GM19239 (cell line): ENCODE measurements at places on chromosomes 7 and 10.

DNA sequence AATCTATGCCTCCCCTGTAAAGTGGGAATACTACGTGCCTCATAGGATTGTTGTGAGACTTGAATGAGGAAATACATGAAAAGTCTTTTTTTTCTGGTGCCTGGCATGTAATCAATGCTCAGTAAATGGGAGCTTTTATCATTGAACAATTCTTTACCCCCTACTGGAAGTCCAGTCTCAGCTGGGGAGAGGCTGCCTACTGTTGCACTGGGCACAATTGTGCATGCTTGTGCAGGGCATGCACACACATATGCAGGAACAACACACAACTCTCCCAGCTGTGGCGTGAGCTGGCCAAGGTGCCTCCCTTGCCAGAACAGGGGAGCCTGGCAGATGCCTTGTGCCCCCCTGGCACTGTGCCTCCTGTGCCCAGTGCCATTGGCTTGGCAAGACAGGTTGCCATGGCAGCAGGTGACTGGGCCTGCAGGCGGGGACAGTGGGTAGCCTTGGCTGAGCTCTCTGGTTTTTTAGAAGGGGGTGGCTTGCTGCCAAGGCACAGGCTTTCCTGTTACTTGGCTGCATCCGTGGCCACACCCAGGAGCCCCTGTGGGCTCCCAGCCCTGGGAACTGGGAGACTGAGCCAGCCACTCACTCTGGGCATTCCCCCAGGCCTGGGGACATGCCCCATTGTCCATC lies 16.1 kb upstream of the PALD1 start:
- DNase-seq, result no peak

DNA sequence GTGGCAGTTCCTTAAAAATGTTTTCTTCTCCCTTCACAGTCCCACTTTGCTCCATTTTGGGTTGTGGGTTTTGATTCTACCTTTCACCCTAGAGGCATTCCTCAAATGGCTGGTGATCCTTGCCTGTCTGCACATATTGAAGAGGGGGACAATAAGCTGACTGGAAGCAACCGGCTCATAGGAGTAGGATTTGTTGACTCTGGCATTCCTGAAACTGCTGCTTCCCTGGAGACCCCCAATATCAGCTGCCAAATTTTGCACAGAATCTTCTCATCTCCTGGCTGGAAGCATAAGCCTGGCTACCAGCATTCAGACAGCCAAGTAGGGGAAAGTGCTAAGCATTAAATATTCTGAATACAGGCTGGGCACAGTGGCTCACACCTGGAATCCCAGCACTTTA lies 53.7 kb downstream of the KIF5B start:
- DNase-seq, result no peak

GRCh38 chr10:103021150-103021899 lies 103.2 kb downstream of the CNNM2 start:
- DNase-seq, result no peak

- no peak for DNase-seq
These were observed 168.1 kb downstream of the ARID5B start for GRCh38 chr10:62069452-62070178.

- DNase-seq, result no peak
These were observed 500.1 kb upstream of the KLF6 start for GRCh38 chr10:4285121-4285520.

- no peak for DNase-seq
These were observed 904 bp downstream of the R3HCC1L start for GRCh38 chr10:98135222-98135899.

DNA sequence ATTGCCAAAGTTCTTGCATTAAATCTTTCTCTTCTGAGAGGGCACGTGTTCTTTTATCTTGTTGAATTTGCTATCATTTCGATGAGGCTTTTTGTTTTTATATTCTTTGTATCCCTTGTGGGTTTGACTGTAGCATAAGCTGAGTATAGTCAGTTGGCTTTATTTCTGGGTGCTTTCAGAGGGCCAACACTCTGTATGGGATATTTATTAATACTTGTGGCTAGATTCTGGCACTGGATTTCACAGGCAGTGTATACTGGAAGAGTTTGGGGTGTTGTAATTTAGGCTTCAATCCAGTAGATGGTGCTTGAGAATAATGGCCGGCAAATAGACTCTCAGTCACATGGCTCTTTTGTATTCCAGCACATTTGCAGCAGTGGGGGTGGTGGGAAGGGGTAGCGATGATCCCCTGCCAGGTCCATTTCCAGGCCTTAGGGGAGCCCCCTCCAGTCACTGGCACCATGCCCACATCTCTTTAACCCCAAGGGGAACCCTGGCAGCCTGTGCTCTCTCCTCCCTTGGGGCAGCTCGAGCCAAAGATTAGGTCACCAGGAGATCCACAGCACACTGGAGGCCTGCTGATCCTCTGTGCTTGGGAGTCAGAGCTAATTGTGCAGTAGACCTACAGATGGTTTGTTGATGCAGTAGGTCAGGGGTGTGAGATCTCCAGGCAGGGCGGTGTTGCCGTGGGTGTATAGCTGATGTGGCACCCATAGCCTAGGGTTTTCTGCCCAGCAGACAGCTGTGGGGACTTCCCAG lies 81.8 kb downstream of the PTPN20 start:
- no peak for DNase-seq

- DNase-seq, result no peak
These were observed 37.6 kb downstream of the MICU1 start for GRCh38 chr10:72588266-72588665.

- DNase-seq, result no peak
These were observed 6.6 kb upstream of the ABCC2 start for GRCh38 chr10:99775850-99776249.

GRCh38 chr7:54722026-54722425 lies 37.0 kb downstream of the SEC61G start:
- DNase-seq, result no peak

- no peak for DNase-seq
These were observed 10.0 kb downstream of the DNAJC1 start for GRCh38 chr10:21993360-21994001.

DNA sequence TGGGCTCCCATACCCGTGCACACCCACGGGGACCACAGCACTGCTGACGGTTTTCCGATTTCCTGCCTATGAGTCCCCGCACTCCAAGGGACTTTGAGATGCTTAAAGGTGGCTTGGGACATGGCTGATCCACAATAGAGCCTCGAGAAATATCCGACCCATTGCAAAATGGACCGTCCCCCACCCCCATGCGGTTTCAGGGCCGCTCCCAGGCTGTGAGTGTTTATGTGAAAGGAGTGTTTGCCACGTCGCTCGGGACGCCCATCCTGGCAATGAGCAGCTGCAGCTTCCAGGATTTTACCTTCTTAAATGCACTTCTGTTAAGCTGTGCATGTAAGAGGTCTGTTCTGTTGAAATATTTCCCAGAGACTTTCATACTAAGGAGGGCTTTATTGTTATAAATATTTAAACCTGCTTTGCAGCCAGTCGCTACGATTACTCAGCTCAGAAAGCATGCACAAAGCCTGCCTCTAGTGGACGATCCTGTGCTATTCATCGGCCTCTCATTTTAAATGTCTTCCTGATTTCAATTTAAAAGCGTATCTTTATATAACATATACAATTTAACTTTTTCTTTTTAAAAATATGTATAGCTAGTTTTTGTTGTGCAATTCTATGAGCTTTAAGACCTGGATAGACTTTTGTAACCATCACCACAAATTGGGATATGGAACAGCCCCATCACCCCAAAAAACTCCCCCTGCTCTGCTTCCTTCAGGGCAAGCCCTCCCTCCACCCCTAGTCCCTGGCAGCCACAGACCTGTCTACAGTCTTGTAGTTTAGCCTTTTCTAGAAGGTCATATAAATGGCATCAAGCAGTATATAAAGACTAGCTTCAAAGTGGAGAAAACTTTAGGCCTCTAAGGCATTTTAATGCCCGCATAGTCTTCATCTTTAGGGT lies 418.3 kb downstream of the PAXIP1 start:
- no peak for DNase-seq

GRCh38 chr10:106405141-106405540 lies 759.4 kb downstream of the SORCS1 start:
- DNase-seq, result no peak

- no peak for DNase-seq
These were observed 230.5 kb upstream of the INHBA start for GRCh38 chr7:41933427-41933826.

DNA sequence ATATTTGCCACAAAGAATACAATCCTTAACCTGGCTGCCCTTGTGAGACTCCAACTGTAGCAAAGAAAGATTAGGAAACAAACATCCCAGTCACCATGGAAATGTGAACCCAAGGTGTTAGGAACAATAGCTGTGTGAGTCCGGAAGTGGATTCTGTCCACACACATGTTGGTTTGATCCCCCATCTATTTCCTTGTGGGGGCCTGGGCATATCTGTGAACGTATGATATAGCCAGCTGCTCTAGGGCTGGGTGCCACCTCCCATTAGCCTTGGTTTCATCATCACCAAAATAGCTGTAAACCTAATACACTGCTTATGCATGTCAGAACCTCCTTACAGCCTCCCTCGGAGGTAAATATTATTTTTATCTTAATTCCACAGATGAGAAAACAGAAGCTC lies 26.4 kb downstream of the GRK5 start:
- no peak for DNase-seq

- no peak for DNase-seq
These were observed at the start of gene TRIM8 for GRCh38 chr10:102644066-102644645. Gene TRIM8, plus strand, starts transcription at chr10:102644479. Its CDS starts 139 bp downstream, at chr10:102644618.

- no peak for DNase-seq
These were observed 53.7 kb upstream of the CD36 start for GRCh38 chr7:80584778-80585177.

GRCh38 chr10:88875081-88875480 lies 5.0 kb upstream of the STAMBPL1 start:
- no peak for DNase-seq

DNA sequence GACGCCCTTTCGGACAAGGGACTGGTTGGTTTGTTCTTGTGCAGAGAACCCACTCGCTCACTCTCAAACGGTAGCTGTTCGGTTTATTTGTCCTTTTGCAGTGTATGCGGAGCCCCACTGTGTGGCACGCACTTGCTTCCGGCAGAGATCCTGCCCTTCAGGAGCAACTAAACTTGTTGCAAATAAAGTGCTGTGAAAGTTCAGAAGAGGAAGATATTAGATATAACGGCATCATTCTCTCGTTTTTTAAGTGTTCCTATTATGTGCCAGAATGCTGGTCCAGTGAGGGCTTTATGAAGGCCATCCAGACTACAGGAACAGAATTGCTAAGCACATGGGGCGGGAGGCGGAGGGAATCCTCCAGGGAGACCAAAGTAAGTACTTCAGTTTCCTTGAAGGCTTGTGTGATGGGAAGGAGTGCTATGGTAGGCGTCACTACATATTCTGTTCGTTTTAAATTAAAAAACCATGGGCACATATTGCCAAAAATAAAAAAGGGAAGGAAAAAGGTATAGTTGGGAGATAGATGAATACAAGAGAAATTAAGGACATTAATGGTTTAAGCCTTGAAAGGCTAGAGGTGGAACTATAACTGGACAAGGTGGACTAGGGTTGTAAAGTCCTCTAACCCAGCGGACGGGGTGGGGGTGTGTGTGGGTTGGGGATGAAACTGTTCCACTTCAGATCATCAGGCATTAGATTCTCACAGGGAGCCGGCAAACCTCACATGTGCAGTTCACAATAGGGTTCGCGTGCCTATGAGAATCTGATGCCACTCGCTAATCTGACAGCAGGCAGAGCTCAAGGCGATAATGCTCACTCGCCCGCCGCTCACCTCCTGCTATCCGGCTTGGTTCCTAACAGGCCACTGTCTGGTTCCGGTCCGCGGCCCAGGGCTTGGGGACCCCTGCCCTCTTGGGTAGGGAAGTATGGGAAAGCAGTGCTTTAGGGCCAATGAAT lies 704 bp upstream of the ERLIN1 start:
- no peak for DNase-seq

- DNase-seq, result no peak
These were observed 1.8 kb upstream of the GLI3 start for GRCh38 chr7:42238709-42239366.

- DNase-seq, result no peak
These were observed 108.7 kb upstream of the INSIG1 start for GRCh38 chr7:155188821-155189581.

DNA sequence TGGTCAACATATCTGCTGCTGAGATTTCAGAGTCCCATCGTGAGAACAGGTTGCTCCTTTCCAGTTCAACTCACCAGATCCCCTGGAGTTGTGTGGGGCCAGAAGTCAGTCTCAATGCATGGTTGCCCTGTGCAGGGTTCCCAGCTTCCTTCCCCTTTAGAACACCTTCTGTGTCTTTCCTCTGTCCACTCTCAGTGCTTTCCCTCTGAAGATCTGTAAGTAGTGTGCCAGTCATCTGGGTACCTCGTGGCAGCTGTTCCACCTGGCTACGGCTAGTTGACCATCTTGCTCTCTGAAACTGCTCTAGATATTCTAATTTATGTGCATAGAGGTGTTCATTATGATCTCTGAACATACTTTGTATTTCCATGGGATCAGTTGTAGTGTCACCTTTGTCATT lies 36.1 kb upstream of the PRSS37 start:
- DNase-seq, result no peak

GRCh38 chr10:132444877-132445351 lies 47.9 kb downstream of the PWWP2B start:
- DNase-seq, result no peak

- DNase-seq, result no peak
These were observed 129.0 kb upstream of the ODAD2 start for GRCh38 chr10:28127881-28128280.

DNA sequence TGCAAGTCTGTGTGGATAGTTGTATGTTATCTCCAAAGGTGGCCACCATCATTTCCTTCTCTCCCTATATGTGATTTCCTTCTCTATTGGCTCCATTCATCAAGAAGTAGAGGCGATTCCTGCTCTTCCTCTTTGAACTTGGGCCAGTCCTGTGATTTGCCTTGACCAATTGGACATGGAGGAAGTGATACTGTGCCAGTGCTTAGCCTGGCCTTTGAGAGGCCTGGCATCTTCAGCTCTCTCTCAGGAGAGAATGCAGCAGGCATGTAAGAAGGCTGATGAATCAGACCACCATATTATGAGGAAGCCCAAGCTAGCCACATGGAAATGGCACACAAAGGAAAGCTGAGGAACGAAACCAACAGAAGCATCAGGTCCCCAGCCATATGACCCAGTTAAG lies 195.0 kb upstream of the SVIL start:
- no peak for DNase-seq

DNA sequence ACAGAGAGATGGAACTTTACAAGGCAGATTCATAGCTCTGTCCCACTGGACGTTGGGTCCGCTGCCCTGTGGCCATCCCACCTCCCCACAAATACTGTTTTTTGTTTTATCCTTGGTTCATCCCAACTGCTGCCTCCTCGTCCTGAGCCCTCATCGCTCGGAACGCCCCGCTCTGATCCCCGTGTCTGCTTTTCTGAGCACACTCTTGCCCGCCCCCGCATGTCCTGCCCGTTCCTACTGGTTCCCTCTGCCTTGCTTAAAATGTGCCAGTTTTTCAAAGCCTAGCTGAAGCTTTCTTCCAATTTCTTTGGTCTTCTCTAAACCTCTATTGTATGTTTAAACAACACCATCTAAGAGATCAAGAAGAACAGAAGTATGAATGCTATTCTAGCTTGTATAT lies 19.4 kb downstream of the RNF32 start:
- no peak for DNase-seq

DNA sequence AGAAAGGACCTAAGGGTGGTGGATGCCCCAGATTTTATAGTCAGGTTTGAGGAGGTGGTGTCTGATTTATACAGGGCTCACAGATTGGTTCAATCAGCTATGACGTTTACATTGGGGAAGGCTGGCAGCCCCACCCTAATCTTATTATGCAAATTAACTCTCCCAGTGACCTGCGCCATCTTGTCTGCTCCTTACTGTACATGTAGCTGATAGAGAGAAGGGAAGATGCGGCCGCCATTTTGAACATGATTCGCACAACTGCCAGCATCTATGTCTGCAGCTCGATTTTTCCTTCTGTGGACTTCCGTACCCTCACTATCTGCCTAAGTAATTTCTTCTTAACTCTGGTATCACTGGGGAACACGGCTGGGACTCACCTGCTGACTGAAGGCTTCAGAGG lies 619.0 kb upstream of the DPP6 start:
- DNase-seq, result no peak
